Stimulated activated CD8-positive, alpha-beta memory T cell treated with anti-CD3 and anti-CD28 coated beads, Interleukin-4, amount 100 ng/mL, for 4 hours (primary cell): ENCODE measurements at places on chromosomes 11 and 22.

DNA sequence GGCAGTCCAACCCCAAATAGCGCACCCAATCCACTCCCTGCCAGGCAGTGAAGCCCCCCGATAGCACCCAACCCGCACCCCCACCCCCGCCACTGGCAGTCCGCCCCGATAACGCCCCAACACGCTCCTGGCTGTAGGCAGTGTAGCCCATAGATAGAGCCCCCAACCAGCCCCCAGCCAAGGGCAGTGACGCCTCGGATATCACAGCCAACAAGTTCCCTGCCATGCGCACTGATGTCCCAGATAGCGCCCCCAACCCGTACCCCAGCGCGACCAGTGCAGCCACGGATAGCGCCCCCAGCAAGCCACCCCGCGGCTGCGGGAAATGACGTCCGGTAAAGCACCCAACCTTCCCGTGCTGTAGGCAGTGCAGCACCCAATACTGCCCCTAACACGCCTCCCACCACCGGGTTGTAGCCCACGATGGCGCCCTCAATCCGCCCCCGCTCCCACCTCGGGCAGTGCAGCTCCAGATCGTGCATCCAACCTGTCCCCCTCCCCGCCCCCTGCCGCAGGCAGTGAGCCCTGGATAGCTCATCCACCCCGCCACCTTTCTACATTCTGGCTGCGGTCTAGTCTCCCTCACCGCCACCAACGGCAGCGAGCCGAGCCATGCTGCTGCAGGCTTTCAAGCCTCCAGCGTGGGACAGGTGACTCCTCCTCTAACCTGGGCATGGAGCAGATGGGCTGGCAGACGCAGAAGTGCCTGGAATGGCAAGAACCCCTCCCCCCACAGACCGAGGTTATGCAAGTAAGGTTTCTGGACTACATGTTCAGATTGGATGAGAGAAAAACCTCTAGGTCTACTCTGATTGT, 625 bp downstream of the RFPL2 start:
- no peak for DNase-seq

DNA sequence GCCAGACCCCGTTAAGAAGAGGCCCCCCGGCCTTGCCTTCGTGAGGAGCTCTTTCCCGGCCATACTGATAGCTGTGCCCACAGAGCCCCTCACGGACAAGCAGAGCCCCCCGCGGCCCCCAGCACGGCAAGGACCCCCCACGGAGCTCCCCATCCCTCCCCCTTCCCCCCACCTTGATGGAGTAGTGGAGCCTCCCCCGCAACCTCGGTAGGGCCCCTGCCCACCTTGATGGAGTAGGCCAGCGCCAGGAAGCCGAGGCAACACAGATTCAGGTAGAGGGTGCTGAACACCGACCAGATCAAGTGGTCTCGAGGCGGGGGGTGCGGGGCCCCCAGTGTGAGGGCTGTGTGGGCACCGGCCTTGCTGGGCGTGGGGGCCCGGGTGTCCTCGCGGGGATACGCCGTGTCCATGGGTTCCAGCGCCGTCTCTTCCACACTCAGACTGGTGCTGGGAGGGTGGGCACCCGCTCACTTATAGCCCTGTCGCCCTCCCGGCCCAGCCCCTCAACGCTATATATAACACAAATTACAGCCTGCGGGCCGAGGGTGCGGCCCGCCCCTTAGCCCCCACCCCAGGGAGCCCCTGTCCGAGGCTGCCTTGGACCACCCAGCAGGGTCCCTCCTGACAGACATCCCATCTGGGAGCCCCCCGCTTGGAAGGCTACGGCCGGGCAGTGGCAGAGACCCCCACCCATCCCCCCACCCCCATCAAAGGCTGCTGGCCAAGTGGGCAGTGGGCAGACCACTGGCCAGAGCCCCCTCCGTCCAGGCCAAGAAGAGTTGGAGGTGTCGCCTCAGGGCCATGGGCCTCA, at the start of gene IFITM5:
Gene IFITM5 (minus strand): TSS at position 446 of the 811 bp plus-strand sequence. CDS start 36 bp downstream, at position 410.
- DNase-seq = no peak

DNA sequence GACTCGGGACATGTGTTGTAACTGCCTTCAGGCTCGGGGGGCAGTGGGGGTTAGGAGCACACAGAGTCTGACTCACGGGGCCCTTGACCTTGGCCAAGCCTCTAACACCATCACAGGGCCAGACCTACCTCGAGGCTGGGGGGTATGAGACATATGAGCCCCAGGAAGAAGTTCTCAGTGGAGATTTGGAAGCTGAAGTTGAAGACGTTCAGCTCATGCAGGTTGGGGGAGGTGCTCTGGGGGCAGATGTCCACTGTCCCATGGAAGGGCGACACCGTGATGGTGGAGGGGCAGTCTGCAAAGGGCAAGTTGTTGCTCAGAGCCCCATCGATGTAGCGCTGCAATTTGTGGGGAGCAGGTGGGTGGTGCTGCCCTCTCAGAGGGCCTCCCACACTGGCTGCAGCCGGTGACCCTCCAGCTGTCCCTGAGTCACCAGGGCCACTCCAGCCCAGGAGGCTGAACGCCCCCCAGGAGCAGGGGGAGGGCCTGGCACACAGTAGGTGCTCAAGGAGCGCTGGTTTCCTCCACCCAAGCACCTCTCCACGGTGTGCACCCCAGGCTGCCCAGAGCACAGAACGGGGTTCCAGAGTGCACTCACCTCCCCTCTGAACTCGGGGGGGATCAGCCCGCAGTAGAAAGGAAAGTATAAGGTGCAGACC, 2.5 kb downstream of the PNPLA5 start:
- no peak for DNase-seq

DNA sequence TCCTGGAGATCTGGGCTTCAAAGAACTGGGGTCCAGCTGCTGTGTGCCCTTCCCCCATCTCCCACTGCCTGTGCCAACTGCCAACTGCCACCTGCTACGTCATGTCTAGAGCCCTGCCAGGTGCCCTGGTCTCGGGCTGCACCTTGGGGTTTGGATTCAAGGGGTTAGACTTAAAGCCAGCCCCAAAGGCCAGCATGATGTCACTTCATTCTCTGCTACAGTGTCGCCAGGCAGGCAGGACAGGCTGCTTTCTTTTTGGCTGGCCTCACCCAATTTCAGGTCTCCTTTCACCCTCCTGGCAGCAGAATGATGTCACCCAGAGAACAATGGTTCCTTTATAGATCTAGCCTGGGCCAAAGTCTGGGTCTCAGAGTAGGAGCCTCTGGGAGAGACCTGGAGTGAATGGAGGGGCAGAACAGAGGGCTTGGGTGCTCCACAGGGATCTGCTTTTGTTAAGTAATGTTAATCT, 79.5 kb upstream of the CRYBB3 start:
- DNase-seq = no peak

GRCh38 chr11:13118194-13118593, 109.1 kb downstream of the RASSF10 start:
- no peak for DNase-seq

DNA sequence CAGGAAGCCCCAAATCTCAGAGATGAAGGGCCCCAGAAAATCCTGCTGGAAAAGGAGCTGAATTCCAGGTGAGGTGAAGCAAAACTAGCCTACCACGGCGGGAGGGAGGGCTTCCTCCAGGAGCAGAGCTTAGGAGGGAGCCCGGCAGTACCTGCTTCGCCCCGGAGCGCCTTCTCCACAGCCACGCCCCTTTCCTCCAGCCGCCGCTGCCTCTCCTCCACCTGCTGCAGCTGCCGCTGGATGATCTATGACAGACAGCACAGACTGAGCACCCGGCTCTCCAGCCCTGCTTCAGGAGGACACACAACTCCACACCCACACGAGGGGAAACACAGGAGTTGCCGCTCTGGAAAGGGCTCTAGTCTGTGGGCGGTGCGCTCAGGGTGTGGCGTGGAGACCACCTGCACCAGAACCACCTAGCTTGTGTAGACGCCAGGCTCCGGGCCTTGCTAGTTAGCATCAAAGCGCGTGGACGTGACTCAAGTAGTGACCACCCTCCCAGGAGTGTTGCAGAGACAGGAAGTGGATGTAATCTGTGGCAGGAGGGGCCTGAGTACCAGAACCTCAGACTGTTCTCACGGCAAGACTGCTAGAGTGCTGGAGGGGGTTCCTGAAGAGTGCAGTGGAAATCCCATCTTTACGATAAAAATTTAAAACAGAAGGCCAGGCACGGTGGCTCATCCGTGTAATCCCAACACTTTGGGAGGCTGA, 34.6 kb upstream of the BID start:
- DNase-seq = no peak

- DNase-seq = peak; percentile 60
Observed at GRCh38 chr11:47766509-47767227, 473 bp downstream of the FNBP4 start.

DNA sequence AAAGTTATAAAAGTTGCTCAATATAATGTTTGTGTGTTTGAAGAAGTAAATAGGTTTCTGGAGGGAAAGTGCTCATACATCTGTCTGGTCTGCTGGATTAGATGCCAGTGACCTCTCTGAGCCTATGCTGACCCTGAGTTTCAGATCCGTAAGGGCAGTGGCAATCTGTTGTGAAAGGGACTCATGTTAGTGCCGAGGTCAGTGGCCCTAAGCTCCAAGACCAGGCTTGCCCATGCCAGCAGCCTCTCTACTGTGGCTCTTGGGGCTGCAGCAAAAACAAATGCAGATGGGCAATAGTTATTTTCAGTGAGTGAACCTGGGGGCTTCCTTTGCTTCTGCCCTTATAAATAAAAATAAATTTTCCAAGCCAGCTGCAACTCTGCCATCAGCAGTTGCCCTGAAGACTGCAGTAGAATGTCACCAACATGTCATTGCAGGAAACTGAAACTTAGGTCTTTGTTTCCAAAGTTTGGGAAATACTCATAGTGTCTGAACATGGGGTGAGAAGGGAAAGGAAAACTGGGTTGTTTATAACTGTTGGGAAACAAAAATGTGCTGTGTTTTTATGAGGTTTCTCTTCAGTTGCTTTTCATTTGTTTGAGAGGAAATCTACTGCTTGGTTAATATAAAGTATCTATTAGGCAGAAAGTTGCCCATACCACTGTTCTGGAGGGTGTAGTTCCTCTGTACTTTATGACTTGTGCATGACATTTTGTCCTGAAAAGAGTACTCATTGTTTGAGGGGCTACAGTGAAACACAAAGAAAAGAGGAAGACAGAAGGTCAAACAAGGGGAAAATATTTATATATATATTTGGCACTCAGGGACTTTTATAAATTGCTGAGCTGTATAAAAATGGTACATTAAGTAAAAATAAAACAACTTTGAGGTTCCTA, 9.5 kb upstream of the MS4A4E start:
- no peak for DNase-seq

DNA sequence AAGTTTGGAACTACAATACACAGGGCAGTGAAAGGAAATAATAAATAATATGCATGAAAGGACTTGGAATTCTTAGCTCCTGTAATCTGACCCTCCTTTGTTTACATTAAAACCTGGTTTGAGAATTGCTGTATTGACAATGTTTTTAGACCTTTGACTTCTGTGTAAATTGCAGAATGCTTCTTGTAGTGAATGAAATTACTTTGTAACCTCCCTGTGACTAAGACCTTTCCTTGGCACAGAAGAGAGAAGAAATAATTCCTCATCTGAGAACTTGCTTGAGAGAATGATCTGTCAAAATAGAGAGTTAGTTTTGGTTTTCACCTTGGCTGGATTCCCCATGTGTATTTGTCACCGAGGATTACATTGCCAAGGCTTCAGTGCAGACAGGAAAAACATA, 640.0 kb upstream of the ANO5 start:
- DNase-seq = no peak

GRCh38 chr22:46795845-46796565, 33.6 kb downstream of the TBC1D22A start:
- DNase-seq = no peak

DNA sequence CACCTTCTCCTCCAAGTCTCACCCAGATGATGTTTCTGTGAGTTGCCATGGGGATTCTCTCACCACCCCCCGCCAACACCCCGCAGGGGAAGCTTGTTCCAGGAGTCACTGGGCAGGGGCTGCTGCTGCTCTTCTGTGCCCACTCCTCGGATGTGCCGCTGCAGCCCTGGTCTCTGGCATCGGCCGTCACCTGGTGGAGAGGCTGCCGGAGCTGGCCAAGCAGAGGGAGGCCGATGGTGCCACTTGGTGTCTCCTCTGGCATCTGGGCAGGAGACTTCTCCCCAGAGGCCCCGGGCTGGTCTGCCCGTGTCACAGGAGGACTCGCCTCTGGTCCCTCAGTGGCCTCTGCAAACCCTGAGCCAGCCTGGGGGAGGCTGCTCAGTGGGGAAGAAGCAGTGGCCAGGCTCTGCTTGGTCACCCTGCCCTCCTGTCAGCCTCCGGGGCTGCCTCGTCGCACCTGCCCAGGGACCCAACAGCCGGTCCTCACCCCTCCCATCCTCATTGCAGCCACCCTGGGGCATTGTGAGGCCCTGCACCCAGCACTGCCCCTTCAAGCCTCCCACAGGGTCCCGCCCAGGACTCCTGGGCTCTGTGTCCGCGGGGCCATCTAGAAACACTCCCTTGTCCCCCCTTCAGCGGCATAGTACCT, 424 bp upstream of the ADORA2A start:
- DNase-seq = no peak

DNA sequence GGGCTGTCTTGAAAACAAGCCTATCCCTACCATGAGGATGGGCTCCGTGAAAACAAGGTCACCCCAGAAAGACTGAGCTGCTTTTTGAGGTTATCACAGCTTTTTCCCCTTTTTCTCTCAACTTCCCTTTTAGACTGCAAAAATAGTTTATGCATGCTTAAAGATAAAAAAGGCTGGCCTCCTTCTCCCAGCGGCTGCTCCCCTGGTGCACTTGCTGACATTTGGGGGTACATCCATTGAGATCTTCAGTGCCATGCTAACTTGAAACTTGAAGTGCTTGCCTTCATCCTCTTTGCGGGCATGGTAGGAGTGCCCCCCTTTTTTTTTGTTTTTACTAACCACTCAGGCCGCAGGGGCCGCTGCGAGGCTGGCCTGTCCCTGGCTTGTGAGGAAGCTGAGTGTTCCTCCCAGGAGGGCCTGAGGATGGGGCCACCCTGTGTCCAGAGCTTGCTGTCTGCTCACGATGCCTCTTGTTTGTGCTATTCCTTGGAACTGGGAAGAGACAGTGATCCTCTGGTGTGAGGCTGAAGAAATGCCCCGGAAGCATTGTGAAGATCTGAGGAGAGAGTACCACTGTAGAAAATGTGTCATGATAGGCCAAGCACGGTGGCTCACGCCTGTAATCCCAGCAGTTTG, 2.2 kb downstream of the TANGO2 start:
- DNase-seq = no peak

- DNase-seq = no peak
Observed at GRCh38 chr11:66495401-66495854, 15.0 kb upstream of the BBS1 start.

DNA sequence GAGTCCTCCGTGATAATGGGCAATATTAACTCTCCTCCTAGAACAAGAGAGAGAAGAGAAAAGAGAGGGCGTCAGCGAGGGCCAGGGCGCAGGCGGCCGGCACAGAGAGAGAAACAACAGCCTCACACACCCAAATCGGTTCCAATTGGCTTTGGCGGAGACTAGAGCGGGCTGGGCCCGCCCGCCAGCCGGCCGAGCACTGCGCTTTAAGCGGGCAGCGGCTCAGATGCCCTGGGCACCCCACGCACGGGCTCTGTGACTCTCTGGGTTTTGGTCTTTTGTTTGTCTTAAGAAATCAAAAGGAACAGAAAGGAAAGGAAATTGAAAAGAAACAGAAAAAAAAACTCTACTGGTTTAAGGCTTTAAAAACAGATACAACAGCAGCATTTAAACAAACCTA, 17.0 kb downstream of the SLC22A12 start:
- DNase-seq = no peak

GRCh38 chr11:78262691-78263090, 74.0 kb downstream of the USP35 start:
- no peak for DNase-seq

GRCh38 chr11:73147771-73148681, 5.9 kb upstream of the FCHSD2 start:
- no peak for DNase-seq

GRCh38 chr11:34332524-34332923, 25.3 kb downstream of the ABTB2 start:
- no peak for DNase-seq
